NCI-H2081 treated with DMSO at 0.1 percent for 48 hours (cell line): ENCODE measurements at places on chromosomes 2 and 18.

- DNase-seq = no peak
Observed at GRCh38 chr2:217669831-217670230, 333.0 kb downstream of the TNS1 start.

DNA sequence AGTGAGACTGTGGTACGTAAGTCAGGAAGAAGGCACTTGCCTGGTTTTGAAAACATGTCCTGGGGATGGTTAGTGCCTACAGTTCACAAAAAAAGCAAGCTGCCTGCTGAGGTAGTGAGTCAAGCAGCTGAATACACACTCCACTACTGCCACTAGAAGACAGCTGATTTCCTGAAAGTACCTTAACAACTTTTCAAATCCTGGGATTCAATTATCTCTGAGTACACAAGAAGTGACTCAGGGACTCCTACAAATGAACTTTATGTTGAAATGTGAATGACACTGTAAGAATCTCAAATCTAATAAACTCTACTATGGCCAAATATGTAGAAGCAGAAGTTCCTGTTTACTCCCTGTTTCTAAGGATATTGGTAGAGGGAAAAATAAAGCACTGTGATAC, 58.0 kb upstream of the ARL5A start:
- DNase-seq = no peak

- DNase-seq = no peak
Observed at GRCh38 chr2:133485868-133486267, 82.4 kb downstream of the NCKAP5 start.

DNA sequence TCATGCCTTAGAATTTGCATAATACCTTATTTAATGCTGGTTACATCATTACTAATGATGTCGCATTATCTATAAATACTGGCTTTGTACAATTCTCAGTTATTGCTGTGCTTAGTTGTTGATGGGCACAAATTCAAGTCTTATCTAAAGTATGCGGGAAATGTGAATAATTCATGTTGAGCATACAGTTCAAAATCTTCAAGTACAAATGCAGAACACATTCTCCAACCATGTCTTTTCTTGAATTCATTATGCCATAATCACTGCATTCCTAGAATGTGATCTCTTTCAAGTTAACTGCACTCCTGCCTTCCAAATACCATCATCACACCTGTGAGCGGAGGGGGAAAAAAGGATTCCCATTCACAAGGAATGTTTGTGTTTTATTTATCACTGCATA, 337.0 kb downstream of the MBD2 start:
- DNase-seq = no peak

DNA sequence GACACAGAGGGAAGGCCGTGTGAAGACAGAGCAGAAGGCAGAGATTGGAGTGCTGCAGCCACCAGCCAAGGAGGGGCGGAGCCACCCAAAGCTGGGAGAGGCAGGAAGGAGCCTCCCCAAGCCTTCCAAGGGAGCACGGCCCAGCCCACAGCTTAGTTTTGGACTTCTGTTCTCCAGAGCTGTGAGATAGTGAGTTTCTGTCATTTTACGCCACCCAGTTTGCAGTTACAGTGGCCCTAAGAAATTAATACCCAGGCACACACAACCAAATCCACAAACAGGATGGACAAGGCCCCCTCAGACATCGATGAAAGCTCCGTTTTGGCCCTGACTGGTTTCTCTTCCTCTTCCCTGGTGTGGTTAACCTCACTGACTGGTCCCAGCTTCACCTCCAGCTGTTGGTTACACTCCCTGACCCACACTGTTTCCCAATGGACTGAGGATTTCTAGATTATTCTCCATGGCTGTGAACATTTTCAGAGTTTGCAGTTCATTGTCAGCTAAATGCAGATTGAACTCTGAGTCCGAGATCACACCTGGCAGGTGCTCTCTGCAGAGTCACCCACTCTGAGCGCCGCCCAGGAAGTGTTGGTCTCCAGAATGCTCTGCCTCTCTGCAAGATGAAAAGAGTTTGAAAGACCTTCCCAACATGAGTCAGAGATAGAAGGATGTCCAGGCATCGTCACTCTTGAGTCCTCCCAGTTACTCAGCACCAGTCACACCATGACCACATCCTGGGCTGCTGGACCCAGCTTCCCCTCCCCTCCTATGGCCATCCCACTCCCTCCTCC, 100.2 kb downstream of the TWIST2 start:
- DNase-seq = no peak

GRCh38 chr2:71833855-71834560, 313.7 kb downstream of the CYP26B1 start:
- no peak for DNase-seq

DNA sequence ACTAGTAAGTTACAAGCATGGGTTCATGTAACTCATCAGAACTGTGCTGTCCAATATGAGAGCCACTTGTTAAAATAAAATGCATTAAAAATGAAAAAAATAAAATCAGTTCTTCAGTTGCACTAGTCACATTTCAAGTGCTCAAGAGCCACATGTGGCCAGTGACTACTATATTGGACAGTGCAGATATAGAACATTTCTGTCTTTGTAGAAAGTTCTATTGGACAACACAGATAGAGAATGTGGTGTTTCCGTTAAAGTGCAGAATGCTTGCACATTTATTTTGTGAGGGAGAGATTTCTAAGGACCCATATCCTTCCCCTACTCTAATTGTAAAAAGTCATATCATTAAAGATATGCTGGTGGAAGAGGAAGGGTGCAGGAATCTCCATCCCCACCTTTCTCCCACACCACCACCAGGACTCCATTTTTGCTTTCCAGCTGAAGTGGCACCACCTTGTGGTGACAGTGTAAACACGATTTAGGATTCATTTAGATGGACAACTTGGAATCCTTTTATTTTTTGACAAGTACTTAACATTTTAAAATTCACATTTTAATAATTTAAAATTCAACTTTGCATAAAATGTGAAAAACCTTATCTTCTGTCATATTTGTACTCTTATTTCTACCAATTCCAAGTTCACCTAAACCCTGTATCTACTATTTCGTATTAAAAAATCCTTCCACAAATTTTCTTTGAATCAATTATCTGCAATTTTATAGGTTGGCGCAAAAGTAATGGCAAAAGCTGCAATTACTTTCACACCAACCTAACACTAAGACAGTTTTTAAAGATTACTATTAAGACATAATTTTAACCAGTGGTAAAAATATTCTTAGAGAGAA, 9.4 kb upstream of the CD302 start:
- no peak for DNase-seq

GRCh38 chr2:237514474-237515130, 27.6 kb downstream of the MLPH start:
- no peak for DNase-seq

DNA sequence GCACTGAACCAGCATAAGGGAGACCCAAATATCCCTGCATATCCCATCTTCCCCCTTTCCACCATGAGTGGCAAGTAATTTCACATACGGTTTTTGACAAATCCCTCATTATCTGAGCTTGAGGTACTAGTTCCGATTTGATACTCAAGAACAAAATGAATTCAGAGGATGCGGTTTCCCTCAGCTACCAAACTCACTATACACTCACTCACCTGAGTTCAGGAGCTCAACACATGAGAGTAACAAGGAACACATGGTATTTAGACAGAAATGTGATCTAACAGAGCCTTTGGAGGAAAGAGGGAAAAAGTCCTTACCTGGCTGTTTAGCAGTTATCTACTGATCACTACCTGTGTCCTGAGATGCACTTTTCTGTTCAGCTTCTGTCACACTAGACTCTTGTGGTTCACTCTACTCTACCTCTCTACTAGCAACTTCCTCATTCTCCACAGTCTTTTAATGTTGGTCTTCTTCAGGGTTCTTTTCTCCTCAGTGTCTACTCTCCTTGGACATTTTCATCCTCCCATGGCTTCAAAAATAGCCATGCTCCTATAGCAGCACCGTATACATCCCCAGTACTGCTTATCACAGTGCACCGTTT, 25.1 kb downstream of the ASXL2 start:
- DNase-seq = no peak

GRCh38 chr2:213766465-213766901, 482.2 kb downstream of the SPAG16 start:
- DNase-seq = no peak

DNA sequence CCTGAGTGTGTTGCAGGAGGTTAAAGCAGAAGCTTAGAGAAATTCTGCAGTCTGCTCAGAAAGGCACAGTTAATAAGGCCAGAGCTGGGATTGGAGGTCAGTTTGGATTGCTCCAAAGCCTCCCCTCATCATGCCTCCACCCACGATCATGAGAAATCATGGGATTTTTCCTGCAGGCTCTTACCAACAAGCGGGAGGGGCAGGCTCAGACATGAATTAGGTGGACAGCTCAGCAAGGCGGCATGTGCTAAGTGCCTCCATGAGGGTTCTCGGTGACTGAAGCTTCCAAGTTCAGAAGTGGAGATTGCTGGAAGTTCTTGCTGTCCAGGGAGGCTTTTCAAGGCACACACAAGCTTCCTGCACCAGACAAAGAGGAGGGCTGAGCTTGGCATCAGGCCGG, 163.8 kb downstream of the SETBP1 start:
- DNase-seq = no peak

DNA sequence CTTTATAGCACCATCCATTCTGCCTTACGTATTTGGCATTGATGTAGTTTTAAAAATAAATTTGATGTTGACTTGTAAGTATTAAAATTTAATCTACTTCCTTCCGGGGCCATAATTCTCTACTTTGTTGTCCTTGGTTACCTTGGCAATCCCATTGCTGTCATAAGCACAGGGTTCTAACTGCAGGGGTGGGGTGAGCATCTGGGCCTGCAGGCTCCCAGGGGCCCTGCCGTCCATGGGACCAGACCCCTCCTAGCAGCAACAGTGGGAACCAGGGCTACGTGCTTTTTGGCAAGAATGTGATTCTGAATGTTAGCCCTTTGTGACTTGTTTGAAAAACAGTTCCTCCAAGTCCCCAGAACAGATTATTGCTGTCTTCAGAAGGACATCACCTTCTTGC, 4.9 kb downstream of the ASAP2 start:
- DNase-seq = no peak
